Airway epithelial cell (primary cell): ENCODE measurements at places on chromosomes 1 and 21. TPM values are rescaled to one million over a fixed set of nuclear protein-coding genes. Genes with fewer than 3 reads are reported as not detected.

Gene KRTAP22-2
- total RNA-seq = not detected in 2 replicates

Gene SLAMF9
- total RNA-seq = 32.0 and 35.2 TPM in 2 replicates

Gene CRYBG2
- total RNA-seq = 72.4 and 99.7 TPM in 2 replicates

Gene MYOM3
- total RNA-seq = under 0.01 and 0.46 TPM in 2 replicates

Gene MAP10
- 0.33 and 0.85 TPM in 2 replicates for total RNA-seq

Gene TACSTD2
- total RNA-seq = 399 and 415 TPM in 2 replicates

Gene CRP
- not detected in 2 replicates for total RNA-seq

Gene CDK18
- total RNA-seq = 10.3 and 15.0 TPM in 2 replicates

Gene ARHGEF10L
- total RNA-seq = 16.5 and 19.6 TPM in 2 replicates

Gene DNAJC8
- 56.1 and 61.7 TPM in 2 replicates for total RNA-seq

Gene NUDT4B
- total RNA-seq = 14.4 and 16.9 TPM in 2 replicates

Gene ERRFI1
- 120 and 140 TPM in 2 replicates for total RNA-seq

Gene DIRAS3
- total RNA-seq = 0.46 and 0.63 TPM in 2 replicates

Gene PLEKHN1
- total RNA-seq = 13.5 and 16.1 TPM in 2 replicates

Gene ZC3H12A
- 31.9 and 40.6 TPM in 2 replicates for total RNA-seq

Gene FAM163A
- not detected in 2 replicates for total RNA-seq

Gene FBLIM1
- total RNA-seq = 85.8 and 98.4 TPM in 2 replicates

Gene CLCNKA
- not detected in 2 replicates for total RNA-seq

Gene STIL
- total RNA-seq = 5.4 and 8.7 TPM in 2 replicates

Gene PDZK1
- 0.42 and 0.56 TPM in 2 replicates for total RNA-seq

Gene AKR7A2
- total RNA-seq = 82.9 and 92.9 TPM in 2 replicates

Gene FNDC10
- total RNA-seq = 5.6 and 7.5 TPM in 2 replicates

Gene BSND
- not detected in 2 replicates for total RNA-seq

Gene ODF2L
- total RNA-seq = 12.9 and 15.5 TPM in 2 replicates

Gene ADAMTS4
- 0.05 and 0.07 TPM in 2 replicates for total RNA-seq

Gene OR2G2
- total RNA-seq = not detected in 2 replicates

Gene PTPRU
- 71.7 and 126 TPM in 2 replicates for total RNA-seq

Gene TIMM17A
- 40.5 and 40.6 TPM in 2 replicates for total RNA-seq

Gene BRINP3
- not detected in 2 replicates for total RNA-seq

Gene NOS1AP
- 0.07 and 1.6 TPM in 2 replicates for total RNA-seq

Gene MFAP2
- 53.0 and 53.1 TPM in 2 replicates for total RNA-seq

Gene SIM2
- 0.56 TPM in 1 of 2 replicates, not detected in the other for total RNA-seq

Gene NEK2
- total RNA-seq = 17.3 and 19.6 TPM in 2 replicates

Gene CENPL
- total RNA-seq = 6.8 and 10.2 TPM in 2 replicates

Gene UBIAD1
- 4.5 and 7.2 TPM in 2 replicates for total RNA-seq

Gene GRIK3
- not detected in 2 replicates for total RNA-seq

Gene CCDC30
- total RNA-seq = 0.09 and 0.21 TPM in 2 replicates

Gene EDARADD
- total RNA-seq = 6.8 and 13.3 TPM in 2 replicates

Gene FBXO2
- total RNA-seq = 21.9 and 37.3 TPM in 2 replicates

Gene LAMC1
- total RNA-seq = 124 and 139 TPM in 2 replicates

Gene CACNA1S
- total RNA-seq = not detected in 2 replicates

Gene KMO
- total RNA-seq = not detected in 2 replicates

Gene PRPF38B
- total RNA-seq = 7.2 and 12.2 TPM in 2 replicates

Gene FOXD2
- total RNA-seq = 0.05 and 0.14 TPM in 2 replicates

Gene C1QA
- not detected in 2 replicates for total RNA-seq

Gene F5
- under 0.01 and 0.07 TPM in 2 replicates for total RNA-seq

Gene RGS13
- total RNA-seq = not detected in 2 replicates

Gene OLFML3
- total RNA-seq = 0.65 and 1.3 TPM in 2 replicates

Gene SHE
- not detected in 2 replicates for total RNA-seq

Gene KDM5B
- 55.8 and 75.8 TPM in 2 replicates for total RNA-seq

Gene SHISA4
- total RNA-seq = 3.8 and 7.1 TPM in 2 replicates

Gene FMOD
- total RNA-seq = 0.05 TPM in 1 of 2 replicates, not detected in the other

Gene LRRN2
- not detected in 2 replicates for total RNA-seq

Gene LYPD8
- not detected in 2 replicates for total RNA-seq

Gene MX2
- total RNA-seq = 0.35 TPM in 1 of 2 replicates, not detected in the other

Gene TNFRSF9
- not detected in 2 replicates for total RNA-seq

Gene DLGAP3
- not detected in 2 replicates for total RNA-seq

Gene PYHIN1
- total RNA-seq = not detected in 2 replicates
